Progenitor cell of endocrine pancreas (in vitro differentiated cells): ENCODE measurements at places on chromosomes 6 and 20.

DNA sequence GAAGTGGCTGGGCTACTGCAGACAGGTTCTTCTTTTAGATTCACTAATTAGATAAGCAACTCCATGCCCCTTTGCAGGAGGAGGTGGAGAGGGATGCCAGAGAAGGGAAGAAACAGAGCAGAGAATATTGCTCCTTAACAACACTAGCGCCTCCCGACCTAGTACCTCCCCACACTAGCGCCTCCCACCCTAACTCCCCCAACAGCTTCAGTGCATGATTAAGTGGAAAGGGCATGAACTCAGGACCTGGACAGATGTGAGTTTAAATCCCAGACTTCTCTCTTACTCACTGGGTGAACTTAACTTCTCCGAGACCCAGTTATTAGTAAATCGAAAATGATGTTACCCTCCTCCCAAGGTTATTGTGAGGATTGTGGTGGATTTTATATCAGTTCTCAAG is 25.7 kb downstream of the STX11 start:
- no peak for DNase-seq

GRCh38 chr6:168666699-168667427 is 225.9 kb downstream of the SMOC2 start:
- no peak for DNase-seq

DNA sequence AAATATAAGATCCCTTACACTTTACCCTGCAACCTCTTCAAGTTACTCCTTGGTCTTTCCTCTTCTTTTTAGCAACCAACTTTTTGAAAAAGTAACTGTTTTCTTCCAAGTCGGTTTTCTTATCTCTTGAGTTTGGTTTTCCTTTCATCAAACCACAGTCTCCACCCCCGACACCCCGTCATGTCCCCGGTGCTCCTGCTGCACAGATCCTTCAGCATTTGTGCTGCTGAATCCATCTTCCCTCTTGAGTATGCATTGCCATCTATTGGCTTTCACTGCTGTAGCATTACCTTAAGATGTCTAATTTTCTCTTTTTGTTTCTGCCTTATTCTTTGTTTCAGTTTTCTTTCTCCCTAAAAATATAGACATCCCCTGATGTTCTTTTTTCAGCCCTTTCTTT is 11.9 kb upstream of the TNFRSF21 start:
- no peak for DNase-seq

GRCh38 chr6:99521633-99522151 is 6.5 kb upstream of the USP45 start:
- no peak for DNase-seq

- no peak for DNase-seq
These were observed 1.4 kb downstream of the FYN start for GRCh38 chr6:111871725-111872400.

DNA sequence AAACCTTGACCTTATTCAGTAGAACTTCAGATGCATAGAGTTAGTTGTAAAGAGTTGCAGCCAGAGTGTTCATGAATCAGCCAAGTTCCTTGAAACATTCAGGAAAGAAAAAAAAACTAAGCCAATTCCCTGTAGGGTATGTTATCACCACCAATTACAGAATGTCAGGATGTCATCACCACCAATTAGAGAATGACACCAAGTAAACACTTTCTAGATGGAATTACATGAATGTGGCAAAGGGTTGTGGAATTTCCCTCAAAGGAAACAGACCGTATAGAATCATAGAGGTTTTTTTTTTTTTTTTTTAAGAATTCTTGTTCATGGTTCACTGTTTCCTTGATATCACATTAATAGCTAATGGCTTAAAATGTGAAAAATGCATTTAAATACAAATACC is 472.1 kb upstream of the RNF217 start:
- no peak for DNase-seq

- no peak for DNase-seq
These were observed 171.2 kb upstream of the THBS2 start for GRCh38 chr6:169424821-169425240.

- DNase-seq: no peak
These were observed 626.8 kb downstream of the COL12A1 start for GRCh38 chr6:74579047-74579446.

DNA sequence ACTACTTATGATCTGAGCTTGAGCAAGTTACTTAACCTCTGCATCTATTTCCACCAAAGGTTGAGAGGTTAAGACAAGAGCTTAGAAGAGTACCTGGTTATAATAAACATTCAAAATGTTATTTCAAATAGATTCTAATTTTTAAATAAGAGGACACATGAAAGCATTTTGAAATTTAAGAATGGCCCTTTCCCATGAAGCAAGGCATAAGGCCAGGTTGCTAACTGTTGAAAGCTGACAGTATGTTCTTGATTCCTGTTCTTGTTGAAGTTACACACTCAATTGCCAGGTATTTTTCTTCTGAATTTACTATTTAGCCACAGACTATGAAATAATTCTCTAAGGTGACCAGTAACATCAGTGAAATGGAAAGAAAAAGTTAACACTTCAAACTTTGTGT is 14.5 kb downstream of the C6orf62 start:
- no peak for DNase-seq

DNA sequence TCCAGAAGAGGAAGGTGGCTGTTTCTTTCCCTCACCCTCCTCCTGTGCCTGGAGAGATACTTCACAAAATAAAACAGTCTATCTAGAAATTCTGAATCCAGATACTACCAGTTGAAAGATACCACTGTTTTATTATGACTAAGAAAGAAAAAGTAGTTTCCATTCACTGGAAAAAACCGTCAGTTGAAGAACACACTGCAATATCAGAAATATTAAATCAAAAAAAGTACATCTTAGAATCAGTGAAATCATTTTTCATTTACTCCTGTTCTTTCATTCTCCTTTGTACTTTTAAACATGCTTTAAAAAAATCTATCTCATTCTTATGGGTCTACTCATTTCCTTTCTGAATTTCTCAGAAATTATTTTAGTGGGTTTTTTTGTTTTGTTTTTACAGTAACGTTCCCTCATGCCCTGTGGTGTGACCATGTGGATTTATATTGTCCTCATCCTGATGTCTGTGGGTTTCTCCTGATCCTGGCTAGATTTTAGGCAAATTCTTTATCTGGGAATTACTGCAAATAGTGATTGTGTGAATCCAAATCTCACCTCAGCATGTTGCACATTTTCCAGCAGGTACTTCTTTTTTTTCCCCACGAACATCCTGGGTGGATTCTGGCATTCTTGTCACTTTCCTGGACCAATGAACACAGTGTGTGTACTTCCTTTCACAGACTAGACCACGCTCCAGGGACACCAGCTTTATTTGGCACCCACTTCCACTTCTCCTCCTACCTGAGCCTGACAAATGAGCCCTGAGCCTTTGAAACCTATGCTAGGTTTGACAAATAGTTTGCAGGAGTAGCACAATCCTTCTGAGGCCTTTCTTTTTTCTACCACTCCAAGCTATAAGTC is 114.0 kb upstream of the LAMP5 start:
- DNase-seq: no peak
